AG08395 (cell line): ENCODE measurements at places on chromosomes 7 and 10.

- no peak for DNase-seq
Measured at GRCh38 chr10:131453721-131454634, 142.5 kb upstream of the TCERG1L start.

GRCh38 chr10:103617602-103618385 is 124.3 kb downstream of the NEURL1 start:
- DNase-seq, result no peak

DNA sequence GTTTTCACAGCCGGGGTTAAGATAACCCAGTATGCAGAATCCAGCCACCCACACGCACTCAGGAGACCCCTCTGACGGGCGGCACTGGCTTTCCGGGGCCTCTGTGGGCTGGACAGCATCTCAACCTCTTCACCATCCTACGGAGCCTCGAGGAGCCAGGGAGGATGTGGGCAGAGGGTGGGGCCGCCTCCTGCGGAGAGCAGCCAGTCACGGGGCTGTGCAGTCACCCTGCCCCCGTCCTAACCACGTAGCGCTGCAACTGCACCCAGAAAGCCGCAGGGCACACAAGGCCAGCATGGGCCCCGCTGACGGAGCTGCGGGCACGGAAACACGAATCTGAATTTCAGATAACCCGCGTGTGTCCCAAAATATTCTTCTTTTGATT is 270.3 kb downstream of the ELFN1 start:
- peak; percentile 86 for DNase-seq

- no peak for DNase-seq
Measured at GRCh38 chr7:126185959-126186580, 1066.7 kb downstream of the GRM8 start.

- DNase-seq, result no peak
Measured at GRCh38 chr7:94179466-94179865, 175.3 kb upstream of the BET1 start.

GRCh38 chr7:112495810-112496462 is 15.1 kb downstream of the LSMEM1 start:
- DNase-seq, result peak; percentile 69

GRCh38 chr7:158165711-158166110 is 421.9 kb downstream of the PTPRN2 start:
- no peak for DNase-seq

DNA sequence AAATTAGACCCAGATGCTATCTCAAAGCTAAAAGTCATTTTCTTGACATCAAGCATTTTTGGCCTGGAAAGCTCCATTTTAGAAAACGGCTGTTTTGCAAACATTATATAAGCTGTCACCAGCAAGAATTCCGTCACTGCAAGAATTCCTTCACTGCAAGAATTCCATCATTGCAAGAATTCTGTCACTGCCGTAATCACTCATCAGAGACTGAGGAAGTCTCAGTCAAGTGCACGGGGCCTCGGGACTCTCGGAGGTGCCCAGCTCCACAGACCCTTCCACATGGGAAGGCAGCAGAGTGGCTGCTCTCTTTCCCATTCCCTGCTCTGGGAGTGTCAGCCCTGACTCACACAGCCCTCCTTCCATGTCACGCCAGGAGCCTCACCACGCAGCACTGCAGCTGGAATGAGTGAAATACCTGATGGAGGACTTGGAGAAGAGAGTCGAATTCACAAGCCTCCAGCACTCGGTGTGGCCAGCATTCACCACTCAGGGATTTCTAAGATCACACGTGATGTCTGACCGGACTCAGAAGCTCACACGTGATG is 168.3 kb downstream of the PTPRN2 start:
- DNase-seq, result no peak

- no peak for DNase-seq
Measured at GRCh38 chr10:94608559-94608958, 63.0 kb downstream of the HELLS start.

GRCh38 chr7:45106-46090 is 147.0 kb upstream of the FAM20C start:
- DNase-seq, result no peak

- DNase-seq, result no peak
Measured at GRCh38 chr7:68256295-68256694, 1259.7 kb downstream of the TYW1 start.

DNA sequence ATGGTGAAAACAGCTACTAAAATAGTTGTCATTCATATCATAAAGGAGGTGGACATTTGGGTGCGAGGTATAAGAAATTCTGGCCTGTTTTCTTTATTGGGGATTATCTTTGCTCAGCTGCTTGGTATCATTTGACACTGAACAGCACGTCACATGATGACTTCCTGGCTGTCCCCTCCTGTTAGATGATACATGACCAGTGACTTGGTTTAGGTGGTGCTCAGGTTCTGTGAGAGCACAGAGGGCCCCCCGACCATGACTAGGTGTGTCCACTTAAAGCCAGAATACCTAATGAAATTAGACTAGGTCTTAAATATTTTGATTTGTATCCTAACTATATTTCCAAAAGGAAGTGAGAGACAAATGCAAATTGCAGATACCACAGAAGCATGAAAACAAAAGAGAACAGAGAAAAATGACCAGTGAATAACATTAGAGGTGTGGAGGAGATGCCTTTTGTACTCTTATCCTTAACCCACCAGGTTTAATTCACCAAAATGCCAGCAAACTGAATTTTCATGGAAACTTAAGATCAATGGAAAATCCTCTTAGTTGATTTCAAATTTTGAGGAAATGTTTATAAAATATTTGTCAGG is 50.6 kb upstream of the GJD4 start:
- no peak for DNase-seq

GRCh38 chr10:60277656-60278055 is 112.0 kb downstream of the ANK3 start:
- no peak for DNase-seq

GRCh38 chr7:135510592-135511183 is 786 bp upstream of the CNOT4 start:
- peak; percentile 26 for DNase-seq

DNA sequence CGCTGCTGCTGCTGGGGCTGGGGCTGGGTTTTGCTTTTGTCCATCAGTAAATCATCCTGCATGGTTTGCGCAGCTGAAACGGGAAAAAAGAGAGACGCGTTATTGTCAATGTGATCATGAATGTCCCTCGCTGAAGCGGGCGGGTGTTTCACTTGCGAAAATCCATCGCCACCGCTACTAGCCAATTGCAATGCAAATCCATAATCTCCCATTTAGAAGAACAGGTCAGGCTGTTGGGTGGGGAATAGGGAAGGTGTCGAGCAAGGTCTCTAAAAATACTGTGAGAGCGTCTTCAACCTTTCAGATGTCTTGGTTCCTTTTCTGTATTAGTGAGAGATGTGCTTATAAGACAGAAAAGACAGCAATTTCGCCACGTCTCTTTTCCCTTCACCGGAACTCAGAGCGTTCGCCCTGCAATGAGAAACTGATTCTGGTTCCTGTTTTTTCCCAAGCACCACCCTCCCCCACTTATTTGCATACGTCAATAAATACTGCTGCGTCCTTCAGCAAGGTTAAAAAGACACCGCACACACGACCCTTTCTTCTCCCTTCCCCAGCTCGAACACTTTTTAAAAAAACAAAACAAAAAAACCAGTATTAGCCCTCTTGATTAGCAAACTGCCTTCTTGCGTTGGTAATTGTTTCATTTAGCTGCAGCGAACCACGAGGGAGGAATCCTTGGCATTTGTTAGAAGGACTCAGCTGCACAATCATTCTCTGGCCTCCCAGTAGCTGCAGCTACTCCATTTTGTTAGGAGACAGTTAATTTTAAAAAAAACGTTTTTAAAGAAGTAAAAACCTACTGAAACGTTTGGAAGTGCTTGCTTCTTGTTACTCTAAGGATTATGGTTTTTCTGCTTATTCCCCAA is 50.4 kb downstream of the CPEB3 start:
- peak; percentile 59 for DNase-seq
